ENCODE measurements at places on chromosomes 16 and 17.
A peak's percentile ranks its signal among the peaks of the same experiment; 100 is the strongest.

DNA sequence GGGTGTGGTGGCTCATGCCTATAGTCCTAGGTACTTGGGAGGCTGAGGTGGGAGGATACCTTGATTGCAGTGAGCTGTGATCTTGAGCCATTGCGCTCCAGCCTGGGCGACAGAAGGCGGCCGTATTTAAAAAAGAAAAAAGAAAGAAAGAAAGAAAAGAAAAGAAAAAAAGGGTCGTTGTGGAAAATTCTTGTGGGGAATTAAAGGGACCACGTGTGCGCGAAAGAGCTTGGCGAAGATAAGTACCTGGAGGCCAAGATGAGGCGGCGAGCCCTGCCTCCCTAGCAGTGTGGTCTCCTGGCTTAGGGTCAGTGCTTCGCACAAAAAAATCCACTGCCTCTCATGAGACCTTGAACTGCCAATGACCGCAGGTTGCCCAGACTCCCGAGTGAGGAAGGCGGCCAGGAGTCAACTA is 728 bp upstream of the NMT1 start:
- H3K27me3 ChIP-seq, result no peaks in the 10 kb centered on the region
- H3K27ac ChIP-seq, result peak overlapping the region; percentile 95

DNA sequence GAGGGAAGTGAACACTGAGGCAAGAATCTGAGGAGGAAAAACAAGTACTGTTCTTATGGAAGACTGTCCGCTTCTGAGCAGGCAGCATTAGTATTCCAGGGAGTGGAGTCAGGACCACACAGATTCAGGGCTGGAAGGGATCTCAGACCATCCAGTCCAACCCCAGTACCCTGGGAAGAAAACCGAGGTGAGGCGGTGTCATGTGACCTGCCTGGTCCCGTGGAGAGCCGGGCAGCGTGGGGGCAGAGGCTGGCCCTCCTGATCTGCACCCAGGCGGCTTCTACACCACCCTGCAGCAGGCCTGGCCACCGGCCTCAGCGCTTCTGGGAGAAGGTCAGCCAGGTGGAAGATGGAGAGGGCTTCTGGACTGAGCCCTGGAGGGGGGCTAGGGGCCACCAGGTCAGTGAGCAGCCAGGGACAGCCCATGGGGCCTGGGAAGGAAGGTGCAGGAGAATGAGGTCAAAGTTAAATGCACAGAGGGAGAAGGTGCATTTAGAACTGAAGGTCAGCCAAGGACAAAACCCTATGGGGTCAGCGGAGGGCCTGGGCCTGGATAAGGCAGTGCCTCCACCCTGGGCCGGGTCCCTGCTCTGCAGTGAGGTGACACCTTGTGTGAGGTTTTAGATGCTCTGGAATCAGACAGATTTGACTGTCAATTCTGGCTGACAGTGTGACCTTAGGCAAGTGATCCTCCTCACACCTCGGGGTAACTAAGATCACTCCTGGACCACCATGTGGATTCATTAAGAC is 45.9 kb downstream of the VAC14 start:
- peaks cover 4% of the 10 kb centered on the region for H3K4me1 ChIP-seq
- H3K27me3 ChIP-seq, result no peaks in the 10 kb centered on the region
- no peak overlapping the region for H3K27ac ChIP-seq
- DNase-seq, result no peak
- H3K4me3 ChIP-seq, result no peak overlapping the region
- peaks cover 24% of the 10 kb centered on the region for H3K36me3 ChIP-seq

- peaks cover 3% of the 10 kb centered on the region for H3K36me3 ChIP-seq
- H3K27me3 ChIP-seq, result peaks cover 7% of the 10 kb centered on the region
- H3K4me3 ChIP-seq, result no peak overlapping the region
- H3K4me1 ChIP-seq, result peaks cover 15% of the 10 kb centered on the region
- no peak overlapping the region for H3K27ac ChIP-seq
- DNase-seq, result no peak
Measured at GRCh38 chr17:76540381-76541300, 797 bp downstream of the PRCD start.

- DNase-seq, result no peak
- no peaks in the 10 kb centered on the region for H3K36me3 ChIP-seq
Measured at GRCh38 chr17:2564877-2565276, 28.6 kb upstream of the PAFAH1B1 start.

DNA sequence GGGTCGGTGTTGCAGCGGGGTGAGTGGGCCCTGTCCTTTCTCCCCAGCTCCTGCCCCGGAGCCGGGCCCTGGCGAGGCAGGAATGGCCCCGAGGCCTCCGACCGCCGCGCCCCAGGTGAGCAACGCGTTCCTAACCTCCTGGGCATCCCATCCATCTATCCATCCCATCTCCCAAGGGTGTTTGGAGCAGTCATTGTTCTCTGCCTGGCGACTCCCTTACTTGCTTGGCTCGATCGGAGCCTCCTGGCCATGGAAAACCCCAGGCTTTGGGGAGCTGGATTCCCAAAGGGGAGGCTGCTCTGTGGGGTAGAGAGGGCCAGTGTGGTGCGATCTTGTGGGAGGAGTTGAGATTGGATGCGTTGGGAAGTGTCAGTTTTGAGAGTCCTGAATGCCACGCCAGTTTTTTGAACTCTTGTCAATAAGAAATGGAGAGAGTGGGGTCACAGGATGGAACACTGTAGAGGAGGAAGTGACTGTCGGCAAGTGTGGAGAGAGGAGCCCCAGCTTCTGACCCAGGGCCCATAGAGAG is 684 bp downstream of the ZFP90 start:
- peaks cover 11% of the 10 kb centered on the region for H3K4me1 ChIP-seq
- DNase-seq, result no peak
- H3K27ac ChIP-seq, result peak overlapping the region; percentile 73
- peaks cover 25% of the 10 kb centered on the region for H3K36me3 ChIP-seq
- H3K4me3 ChIP-seq, result peak overlapping the region; percentile 83

- H3K36me3 ChIP-seq, result no peaks in the 10 kb centered on the region
- no peaks in the 10 kb centered on the region for H3K27me3 ChIP-seq
- DNase-seq, result no peak
- H3K4me1 ChIP-seq, result peaks cover 30% of the 10 kb centered on the region
- no peak overlapping the region for H3K27ac ChIP-seq
Measured at GRCh38 chr16:27110524-27110896, 43.8 kb downstream of the C16orf82 start.

DNA sequence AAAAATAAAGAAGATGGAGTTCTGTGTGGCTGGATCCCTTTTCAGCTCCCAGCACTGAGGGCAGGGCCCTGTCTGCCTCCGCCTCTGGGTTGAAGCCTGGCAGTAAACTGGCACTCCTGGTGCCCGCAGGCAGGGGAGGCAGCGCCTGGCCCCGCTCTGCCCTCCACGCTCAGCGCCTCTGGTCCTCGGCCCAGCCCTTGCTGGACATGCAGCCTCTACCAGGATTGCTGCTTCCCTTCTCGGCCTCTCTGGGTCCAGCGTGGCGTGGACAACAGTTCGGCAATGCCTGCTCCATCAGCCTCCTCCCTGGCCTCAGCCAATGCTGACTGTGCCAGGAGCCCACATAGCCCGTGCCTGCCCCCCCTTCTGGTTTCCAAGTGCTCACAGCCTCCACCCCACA is 84.4 kb upstream of the CHMP6 start:
- no peak overlapping the region for H3K4me3 ChIP-seq
- H3K27ac ChIP-seq, result no peak overlapping the region
- DNase-seq, result no peak
- H3K36me3 ChIP-seq, result peaks cover 24% of the 10 kb centered on the region

- H3K4me3 ChIP-seq, result no peak overlapping the region
- H3K36me3 ChIP-seq, result no peaks in the 10 kb centered on the region
- no peak overlapping the region for H3K27ac ChIP-seq
- no peaks in the 10 kb centered on the region for H3K4me1 ChIP-seq
Measured at GRCh38 chr16:52584354-52585320, 37.7 kb upstream of the TOX3 start.

GRCh38 chr17:15143524-15143923 is 121.6 kb downstream of the PMP22 start:
- no peak overlapping the region for H3K4me3 ChIP-seq
- no peaks in the 10 kb centered on the region for H3K36me3 ChIP-seq
- H3K4me1 ChIP-seq, result no peaks in the 10 kb centered on the region
- H3K27ac ChIP-seq, result no peak overlapping the region

GRCh38 chr17:80219013-80219762 is 945 bp downstream of the SGSH start:
- peaks cover 6% of the 10 kb centered on the region for H3K36me3 ChIP-seq
- DNase-seq, result peak; percentile 75
- peaks cover 20% of the 10 kb centered on the region for H3K4me1 ChIP-seq
- H3K27me3 ChIP-seq, result peaks cover 3% of the 10 kb centered on the region

DNA sequence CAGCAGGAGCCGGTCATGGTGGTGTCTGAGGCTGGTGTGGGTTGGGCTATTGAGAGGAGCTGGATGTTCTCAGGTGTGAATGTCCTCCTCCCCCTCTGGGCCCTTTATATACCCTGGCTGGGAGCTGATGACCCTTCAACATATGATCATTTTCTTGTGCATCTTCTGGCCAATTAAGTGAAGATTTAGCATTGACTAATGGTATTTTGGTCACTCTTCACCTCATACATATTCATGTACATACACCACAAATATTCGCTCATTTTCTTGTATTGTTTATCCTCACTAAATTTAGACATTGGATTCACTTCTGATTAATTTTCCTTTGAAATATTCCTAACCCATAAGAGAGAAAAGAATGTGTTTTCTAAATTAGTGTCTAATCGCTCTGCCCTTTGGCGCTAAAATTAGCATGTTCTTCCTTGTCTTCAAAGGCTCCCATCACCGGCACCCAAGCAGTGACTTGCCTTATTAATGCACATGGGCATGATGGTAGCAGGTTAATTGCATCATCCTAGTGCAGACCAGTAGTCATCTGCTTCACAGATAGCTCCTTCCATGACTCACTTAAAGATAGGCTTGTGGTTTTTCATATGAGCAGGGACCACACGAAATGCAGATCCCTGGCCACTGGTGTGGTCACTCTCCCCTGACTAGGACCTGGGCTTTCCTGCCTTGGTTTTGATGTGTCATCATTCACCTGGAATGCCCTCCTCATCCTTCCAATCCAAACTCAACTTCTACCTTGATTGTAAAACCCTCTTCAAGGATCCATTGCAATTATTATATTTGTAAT is at the start of gene KRTAP2-4:
Gene KRTAP2-4 (minus strand): TSS at position 51 of the 796 bp plus-strand sequence. CDS start 34 bp downstream, at position 17.
- no peaks in the 10 kb centered on the region for H3K36me3 ChIP-seq
- H3K27ac ChIP-seq, result no peak within 1 kb of the TSS
- no peak for DNase-seq
- no peak within 1 kb of the TSS for H3K4me3 ChIP-seq

DNA sequence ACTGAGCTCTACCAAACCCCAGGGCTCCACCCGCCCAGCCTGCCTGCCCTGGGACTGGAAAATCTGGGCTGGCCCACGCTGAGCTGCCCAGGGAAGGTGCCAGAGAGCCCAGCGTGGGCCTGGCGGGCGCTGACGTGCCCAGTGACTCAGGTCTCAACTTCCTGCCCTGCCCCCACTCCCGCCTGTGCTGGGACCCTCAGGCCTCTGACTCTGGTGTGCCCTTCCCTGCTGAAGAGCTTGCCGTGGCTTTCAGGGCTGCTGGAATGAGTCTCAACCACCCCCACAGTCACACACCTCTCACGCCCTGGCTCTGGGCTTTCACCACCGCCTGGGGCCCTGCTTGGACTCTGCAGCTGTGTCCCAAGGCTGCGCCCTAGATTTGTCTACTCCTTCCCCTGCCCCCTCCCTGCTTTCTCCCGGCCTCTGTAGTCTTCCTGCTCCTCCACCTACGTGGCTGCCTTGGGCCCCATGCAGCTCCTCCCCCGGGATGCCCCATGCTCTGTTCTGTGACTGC is 10.4 kb downstream of the LLGL1 start:
- peaks cover 6% of the 10 kb centered on the region for H3K36me3 ChIP-seq
- no peak overlapping the region for H3K27ac ChIP-seq
- no peaks in the 10 kb centered on the region for H3K4me1 ChIP-seq
- no peak for DNase-seq
- no peak overlapping the region for H3K4me3 ChIP-seq

DNA sequence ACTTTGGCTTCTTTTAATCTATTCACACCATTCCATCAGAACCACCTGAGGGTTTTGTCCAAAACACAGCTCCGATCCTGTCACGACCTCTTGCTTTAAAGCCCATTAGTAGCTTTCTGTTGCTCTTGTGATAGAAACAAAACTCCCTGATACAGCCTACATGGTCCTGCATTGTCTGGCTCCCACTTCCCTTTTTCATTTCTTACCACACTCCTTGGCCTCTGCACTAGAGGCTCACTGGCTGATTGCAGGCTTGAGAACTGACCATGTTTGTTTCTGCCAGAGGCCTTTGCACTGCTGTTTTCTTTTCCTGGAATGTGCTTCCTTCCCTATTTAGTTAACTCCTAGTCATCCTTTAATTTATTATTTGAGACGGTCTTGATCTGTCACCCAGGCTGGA is 23.7 kb downstream of the IST1 start:
- H3K4me3 ChIP-seq, result no peak overlapping the region
- H3K4me1 ChIP-seq, result peaks cover 19% of the 10 kb centered on the region
- no peaks in the 10 kb centered on the region for H3K27me3 ChIP-seq
- H3K36me3 ChIP-seq, result peaks cover 50% of the 10 kb centered on the region

Data from memory B cell (primary cell).